ENCODE measurements at places on chromosomes 2 and 18. TPM values are rescaled to one million over a fixed set of nuclear protein-coding genes. Genes with fewer than 3 reads are reported as not detected.

DNA sequence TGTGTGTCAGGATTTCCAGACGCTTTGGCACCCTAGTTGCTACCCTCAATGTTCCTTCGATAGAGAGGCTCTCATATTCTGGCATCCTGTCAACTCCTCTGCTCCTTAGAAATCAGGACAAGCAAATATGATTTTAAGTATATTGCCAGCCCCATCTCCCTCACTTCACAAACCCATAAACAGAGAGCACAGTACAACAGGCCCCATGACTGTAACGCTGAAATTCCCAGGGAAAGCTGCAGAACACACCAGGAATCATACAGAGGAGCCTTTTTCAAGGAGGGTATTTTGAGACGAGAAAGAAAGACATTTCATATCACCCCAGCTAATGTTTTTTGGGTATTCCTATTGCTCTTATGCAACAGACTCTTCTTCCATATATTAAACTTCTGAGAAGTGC, 162.9 kb downstream of the NAPG start:
- DNase-seq: no peak

DNA sequence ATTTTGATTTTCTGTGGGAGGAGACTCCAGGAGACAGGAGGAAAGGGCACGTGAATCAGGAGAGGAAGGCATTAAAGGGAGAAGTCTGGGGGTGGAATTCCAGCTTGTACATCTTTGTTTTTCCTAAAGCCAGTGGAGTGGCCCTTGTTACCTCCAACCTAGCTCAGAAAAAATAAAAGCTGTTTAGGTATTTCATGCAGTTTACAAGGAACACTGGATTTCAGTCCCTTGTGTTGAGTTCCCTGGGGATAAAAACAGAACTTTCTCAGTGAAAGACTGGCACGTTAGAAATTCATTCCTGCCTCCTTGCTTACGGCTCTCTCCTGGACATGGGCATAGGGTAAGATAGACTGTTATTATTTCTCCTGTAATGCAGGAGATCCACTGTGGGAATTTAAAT, 170.2 kb downstream of the ZEB2 start:
- no peak for DNase-seq

DNA sequence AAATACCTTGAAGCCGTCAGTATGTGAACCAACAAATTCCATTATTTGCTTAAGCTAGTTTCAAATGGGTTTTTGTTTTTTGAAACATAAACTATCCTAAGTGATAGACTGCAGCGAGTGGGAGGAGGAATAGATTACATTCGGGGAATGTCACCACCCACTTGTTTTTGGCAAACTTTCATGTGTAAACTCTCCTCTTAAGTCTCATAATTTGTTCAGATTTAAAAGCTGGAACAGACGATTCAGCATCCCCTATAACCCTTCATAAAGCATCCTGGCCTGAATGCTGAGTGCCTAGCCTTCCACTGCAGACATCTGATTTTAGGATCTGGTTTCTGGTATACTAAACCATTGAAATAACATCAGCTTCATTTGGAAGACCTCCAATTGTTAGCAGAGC, 51.0 kb downstream of the CPO start:
- no peak for DNase-seq

- DNase-seq: no peak
Observed at GRCh38 chr2:64797881-64798575, 144.3 kb upstream of the SERTAD2 start.

- DNase-seq: no peak
Observed at GRCh38 chr18:49321271-49321670, 139.2 kb downstream of the DYM start.

- no peak for DNase-seq
Observed at GRCh38 chr18:51686590-51686989, 489.1 kb upstream of the MEX3C start.

- no peak for DNase-seq
Observed at GRCh38 chr18:76397631-76398030, 97.4 kb downstream of the ZNF516 start.

GRCh38 chr2:191526953-191527556, 150.9 kb upstream of the NABP1 start:
- no peak for DNase-seq

GRCh38 chr18:24633121-24633520, 172.7 kb downstream of the HRH4 start:
- peak; percentile 23 for DNase-seq

The ANKRD30BL gene
- not detected for polyA plus RNA-seq

The ZNF407 gene
- polyA plus RNA-seq: 3.6 TPM

The WDSUB1 gene
- 4.5 TPM for polyA plus RNA-seq

The MARCHF4 gene
- polyA plus RNA-seq: 10.0 TPM
